ENCODE measurements at places on chromosomes 7 and 10. TPM values are rescaled to one million over a fixed set of nuclear protein-coding genes. Genes with fewer than 3 reads are reported as not detected.

Gene CYP17A1
- polyA plus RNA-seq, result not detected

- DNase-seq, result no peak
Observed at GRCh38 chr10:132111871-132112341, 46.2 kb downstream of the JAKMIP3 start.

DNA sequence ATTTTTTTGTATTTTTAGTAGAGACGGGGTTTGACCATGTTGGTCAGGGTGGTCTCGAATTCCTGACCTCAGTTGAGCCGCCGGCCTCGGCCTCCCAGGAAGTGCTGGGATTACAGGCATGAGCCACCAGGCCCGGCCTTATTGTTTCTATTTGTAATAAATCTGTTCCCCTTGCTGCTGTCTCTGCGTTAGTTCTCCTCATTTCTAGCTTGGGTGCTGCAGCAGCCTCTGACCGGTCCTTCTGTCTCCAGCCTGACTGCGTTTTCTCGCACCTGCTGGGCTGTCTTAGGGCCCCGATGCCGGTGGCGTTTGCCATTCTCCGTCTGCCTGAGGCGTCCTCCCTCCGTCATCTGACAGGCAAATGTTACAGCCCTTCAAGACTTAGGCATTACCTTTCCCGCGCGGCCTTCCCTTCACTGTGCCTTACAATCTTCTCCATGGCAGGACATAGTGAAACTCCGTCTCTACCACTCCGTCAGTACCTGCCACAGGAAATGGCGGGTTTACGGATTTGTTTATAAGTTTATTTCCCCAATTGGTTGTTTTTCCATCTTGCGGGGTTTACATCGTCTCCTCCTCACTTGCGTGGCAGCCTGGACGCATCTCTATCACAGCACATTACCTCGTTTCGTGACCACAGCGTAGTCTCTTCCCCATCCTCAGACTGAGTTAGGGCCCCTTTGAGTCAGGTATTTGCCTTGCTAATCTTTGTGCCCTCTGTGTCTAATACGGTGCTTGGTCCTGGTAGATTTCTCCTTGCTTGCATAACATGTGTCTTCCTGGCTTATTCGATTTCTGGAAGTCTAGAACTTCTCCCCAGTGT lies 2.3 kb upstream of the GIMAP8 start:
- no peak for DNase-seq

DNA sequence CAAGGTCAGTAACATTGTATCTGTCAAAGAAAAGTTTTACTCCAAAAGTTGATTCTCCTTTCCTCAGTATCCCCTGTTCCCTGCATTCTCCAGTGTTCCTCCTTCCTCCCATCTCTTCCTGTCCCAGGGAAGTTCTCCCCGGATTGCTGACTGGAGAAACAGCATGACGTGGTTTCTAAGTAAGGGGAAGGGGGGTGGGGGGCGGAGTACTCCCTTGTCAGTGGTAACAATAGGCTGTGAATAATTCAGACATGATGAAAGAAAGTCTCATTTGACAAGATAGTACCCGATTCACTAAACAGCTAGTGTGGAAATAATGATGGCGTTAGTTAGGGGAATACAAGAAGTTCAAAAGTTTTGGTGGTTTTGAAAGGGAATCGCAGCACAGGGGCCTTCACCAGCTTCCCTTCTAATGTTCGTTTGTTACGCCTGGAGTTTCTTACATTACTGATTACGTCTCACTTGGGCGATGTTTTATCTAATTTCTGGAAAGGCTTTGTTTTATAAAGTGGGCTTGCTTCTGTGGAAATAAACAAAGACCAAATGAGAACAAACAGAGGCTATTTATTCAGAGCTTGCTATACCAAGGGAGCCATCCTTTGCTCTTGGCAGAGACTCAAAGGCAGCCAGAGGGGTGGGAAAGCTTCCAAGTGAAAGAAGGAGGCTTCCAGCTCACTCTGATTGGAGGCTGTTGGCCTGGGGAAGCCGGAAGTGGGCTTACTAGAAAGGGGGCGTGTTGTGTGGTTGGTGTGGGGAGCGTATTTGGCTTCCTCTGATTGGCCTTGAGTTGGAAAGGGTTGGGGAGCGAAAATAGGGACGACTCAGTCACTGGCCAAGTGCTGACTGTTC lies 453.7 kb downstream of the SDK1 start:
- peak; percentile 26 for DNase-seq

DNA sequence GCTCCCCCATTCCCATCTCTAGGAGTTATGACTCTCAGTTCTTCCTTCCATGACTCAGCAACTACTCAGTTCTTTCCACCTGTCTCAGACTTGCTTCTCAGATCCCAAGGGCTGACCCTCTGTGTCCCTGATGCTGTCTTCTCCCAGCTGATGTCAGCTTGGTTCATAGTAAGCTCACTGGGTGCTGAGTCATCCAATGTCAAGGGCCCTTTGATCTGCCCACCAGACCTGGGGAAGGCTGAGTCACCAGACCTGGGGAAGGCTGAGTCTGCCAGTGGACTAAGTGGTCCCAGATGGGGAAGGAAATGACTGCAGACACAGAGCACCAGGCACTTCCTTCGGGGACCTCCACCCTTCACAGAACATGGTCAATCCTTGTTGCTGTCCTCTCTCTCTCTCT lies 76.1 kb upstream of the ZEB1 start:
- peak; percentile 20 for DNase-seq

DNA sequence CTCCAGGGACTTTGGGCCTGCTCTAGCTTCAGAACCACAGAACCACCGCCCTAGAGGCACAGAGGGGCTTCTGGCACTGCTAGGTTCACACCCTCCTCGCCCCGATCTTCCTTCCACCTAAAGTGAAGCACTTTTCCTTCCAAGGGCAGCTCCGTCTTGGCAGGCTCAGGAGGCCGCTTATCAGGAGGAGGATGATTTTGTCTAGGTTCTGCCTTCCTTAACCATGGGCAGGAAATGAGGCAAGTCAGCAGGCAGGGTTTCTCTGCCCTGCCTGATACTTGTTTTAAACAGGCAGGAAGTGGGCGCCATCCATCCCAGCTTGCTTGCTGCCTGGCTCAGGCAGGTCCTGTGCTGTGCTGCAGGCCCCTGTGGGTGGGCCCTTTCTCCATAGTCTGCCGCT lies 8.3 kb upstream of the ATP6V0E2 start:
- DNase-seq, result no peak
